H7 (cell line): ENCODE measurements at places on chromosomes 5 and 9. TPM values are rescaled to one million over a fixed set of nuclear protein-coding genes. Genes with fewer than 3 reads are reported as not detected.

GRCh38 chr9:88953381-88954029, 37.8 kb upstream of the S1PR3 start:
- DNase-seq: no peak

- no peak for DNase-seq
These were observed 44.0 kb downstream of the NFIB start for GRCh38 chr9:14269916-14270315.

DNA sequence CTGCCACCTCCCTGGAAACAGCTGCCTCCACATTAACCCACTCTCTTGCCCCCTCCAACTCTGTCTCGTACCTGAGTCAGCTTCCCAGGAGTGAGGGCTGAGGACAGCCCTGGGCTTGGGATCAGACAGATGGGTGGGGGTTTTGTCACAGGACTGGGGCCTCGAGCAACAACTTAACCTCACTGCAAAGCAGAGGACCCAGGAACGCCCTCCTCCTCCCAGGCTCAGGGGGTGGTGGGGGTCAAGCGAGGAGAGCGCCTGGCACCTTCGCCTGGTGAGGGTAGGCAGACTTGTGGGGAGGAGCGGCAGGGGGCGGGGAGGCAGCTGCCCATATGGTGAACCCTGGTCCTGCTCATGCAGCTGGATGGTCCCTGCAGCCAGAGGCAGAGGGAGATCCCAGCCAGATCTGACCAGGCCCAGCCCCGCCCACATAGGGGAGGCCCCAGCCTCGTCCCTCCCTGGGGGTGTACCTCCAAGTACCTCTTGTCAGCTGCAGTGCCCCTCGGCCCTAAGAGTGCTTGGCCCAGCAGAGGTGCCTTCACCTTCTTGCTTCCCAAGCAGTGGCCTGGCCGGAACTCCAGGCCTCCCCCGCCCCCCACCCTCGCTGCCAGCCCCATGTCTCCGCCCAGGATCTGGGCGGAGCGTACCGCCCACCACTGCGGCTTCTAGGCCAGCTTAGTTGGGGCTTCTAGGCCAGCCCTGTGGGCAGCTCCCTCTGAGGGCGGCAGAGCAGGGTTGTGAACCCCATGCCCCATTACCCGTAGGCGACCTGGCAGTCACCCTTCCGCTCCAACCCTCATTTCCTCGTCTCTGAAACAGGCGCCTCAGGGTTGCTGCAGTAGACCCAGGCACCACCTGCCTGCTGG, at the start of gene SARDH:
SARDH (minus strand) TSS at position 579 of the 866 bp plus-strand sequence. CDS start 4,179 bp downstream, outside the sequence.
- peak; percentile 96 for DNase-seq

- DNase-seq: no peak
These were observed 1.7 kb upstream of the TOPORS start for GRCh38 chr9:32554107-32554506.

GRCh38 chr9:95670122-95670521, 153.4 kb upstream of the PTCH1 start:
- DNase-seq: peak; percentile 38

- DNase-seq: peak; percentile 11
These were observed 82.1 kb downstream of the GIN1 start for GRCh38 chr5:103037673-103038455.

- DNase-seq: peak; percentile 80
These were observed 2.5 kb downstream of the KDM3B start for GRCh38 chr5:138354926-138355378.

DNA sequence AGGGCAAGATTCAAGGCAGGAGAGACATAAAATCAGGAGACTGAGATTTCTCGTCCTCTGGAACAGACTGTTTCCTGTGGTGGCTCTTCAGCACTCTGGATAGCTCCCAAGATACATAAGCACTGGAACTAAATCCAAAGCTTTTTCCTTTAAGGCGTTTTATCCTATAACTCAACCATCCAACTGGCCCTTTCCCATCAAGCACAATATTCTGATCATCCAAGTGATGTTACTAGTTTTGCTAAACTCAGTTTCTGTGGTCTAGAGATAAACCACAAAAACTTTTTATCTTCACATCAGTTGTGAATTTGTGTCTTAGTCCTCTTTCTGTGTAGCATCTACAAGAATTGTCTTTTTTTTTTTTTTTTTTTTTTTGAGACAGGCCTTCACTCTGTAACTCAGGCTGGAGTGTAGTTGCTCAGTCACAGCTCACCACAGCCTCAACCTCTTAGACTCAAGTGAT, 299.4 kb downstream of the COX7C start:
- DNase-seq: no peak

GRCh38 chr5:38673671-38674071, 117.2 kb upstream of the LIFR start:
- DNase-seq: no peak

DNA sequence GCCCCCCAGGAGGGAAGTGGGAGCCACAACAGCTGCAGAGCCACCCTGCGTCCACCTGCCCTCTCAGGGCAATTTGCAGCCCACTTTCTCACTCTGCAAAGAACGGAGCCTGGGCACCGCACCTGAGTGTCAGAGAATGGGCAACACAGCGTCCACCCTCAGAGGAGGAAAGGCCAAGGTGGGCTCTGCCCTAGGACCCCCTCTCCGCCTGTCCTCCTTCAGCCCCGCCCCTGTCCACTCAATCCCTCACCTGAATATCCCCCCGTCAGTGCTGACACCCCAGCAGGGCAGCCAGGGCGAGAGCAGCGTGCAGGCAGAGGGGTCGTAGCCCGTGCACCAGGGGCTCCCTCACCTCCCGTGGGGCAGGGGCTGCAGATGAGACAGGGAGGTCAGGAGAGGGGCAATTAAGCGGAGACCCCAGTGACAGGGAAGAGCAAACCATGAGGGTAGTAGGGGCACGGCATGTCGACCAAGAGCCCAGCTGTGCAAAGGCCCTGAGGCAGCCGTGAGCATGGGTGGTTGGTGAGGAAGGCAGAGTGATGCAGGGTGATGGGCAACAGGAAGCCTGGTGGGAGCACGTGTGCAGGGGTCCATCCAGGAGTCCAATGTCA, 140.3 kb downstream of the OLFM1 start:
- DNase-seq: no peak

GRCh38 chr5:131769961-131770360, 26.9 kb downstream of the FNIP1 start:
- no peak for DNase-seq

DNA sequence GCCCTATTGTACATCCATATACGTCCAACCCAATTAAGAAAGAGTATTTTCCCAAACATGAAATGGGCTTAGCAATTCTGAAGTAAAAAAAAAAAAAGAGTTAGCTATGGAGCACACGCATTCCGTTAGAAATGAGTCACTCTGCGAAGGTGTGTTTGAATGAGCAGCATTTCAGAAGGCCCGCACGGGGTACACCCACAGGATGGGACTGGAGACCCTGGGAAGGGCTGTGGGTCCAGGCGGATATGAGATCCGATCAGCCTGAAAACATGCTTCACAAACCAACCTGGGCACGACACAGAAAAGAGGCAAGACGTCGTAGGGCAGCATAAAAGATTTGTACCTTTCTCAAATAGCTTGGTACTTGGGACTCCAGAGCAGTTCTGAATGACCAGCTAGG, 173.9 kb upstream of the KLF9 start:
- no peak for DNase-seq

DNA sequence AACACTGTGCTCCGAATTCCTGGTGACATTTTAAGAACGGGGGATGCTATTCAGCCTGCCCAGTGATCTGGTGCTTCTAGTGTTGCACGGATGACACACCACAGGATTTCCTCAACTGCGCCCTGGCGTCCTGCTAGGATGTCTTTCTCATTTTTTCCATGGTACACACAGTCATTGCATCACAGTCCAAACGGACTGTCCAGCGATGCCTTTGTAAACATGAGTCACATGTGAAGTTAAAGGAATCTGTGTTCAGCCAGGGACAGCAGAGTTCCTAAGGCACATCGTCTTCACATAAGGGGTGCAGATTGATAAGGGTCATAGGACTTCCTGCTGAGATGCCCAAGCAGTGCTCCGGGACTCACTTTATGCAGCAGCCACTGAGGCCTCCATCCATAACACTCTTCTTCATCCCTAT, 9.3 kb upstream of the PTPN3 start:
- DNase-seq: no peak

DNA sequence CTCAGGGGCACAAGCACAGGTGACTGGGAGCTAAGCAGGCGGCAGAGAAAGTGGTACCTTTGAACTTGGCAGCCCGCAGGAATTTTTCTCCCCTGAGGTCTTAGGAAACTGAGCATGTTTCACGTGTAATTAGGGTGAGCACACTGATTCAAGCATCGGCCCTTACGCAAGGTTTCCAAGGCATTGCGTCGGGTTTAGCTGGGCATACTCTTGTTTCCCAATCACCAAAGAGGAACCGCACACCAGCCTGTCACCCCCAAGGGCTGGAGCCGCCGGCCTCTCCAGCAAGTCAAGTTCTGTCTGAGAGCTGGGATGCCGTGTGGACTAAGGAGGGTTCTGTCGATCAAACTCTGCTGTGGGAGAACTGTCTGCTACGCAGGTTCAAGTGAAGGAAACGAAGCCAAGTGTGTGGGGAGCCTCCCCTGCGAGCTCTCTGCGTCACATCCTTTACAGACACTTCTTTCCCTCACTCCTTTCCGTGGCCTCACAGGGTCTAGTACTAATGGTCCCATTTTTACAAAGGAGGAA, 53.0 kb downstream of the ERGIC1 start:
- no peak for DNase-seq

Gene INVS
- 9.4 and 13.3 TPM in 2 replicates for total RNA-seq

Gene RUSC2
- total RNA-seq: 12.3 and 13.7 TPM in 2 replicates

Gene ARHGEF37
- 0.14 and 0.26 TPM in 2 replicates for total RNA-seq

Gene CCNI2
- 0.07 and 0.18 TPM in 2 replicates for total RNA-seq

Gene SLC6A7
- not detected in 2 replicates for total RNA-seq

Gene RAB3C
- 6.2 and 11.5 TPM in 2 replicates for total RNA-seq

Gene FBXW5
- 97.5 and 105 TPM in 2 replicates for total RNA-seq

Gene IQGAP2
- 36.8 and 80.7 TPM in 2 replicates for total RNA-seq

Gene CDC25C
- 36.0 and 38.7 TPM in 2 replicates for total RNA-seq
